ENCODE measurements at places on chromosomes 12 and 14. TPM values are rescaled to one million over a fixed set of nuclear protein-coding genes. Genes with fewer than 3 reads are reported as not detected.

The FAM186B gene
- 0.77 TPM for total RNA-seq

The ACVRL1 gene
- total RNA-seq, result 10.7 TPM

The ANG gene
- 820 TPM for total RNA-seq

DNA sequence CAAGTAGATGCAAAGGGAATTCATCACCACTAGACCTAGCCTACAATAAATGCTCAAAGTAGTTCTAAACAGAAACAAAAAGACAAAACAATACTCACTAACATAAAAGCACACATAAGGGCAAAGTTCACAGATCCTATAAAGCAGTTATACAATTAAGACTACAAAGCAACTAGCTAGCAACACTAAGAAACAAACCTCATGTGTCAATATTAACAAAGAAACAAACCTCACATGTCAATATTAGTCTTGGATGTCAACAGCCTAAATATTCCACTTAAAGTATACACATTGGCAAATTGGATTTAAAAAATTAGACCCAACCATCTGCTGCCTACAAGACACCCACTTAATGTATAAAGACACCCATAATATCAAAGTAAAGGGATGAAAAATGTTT, 152.7 kb downstream of the KCNK10 start:
- no peak for DNase-seq

GRCh38 chr14:100146531-100147091, 12.8 kb downstream of the DEGS2 start:
- no peak for DNase-seq

DNA sequence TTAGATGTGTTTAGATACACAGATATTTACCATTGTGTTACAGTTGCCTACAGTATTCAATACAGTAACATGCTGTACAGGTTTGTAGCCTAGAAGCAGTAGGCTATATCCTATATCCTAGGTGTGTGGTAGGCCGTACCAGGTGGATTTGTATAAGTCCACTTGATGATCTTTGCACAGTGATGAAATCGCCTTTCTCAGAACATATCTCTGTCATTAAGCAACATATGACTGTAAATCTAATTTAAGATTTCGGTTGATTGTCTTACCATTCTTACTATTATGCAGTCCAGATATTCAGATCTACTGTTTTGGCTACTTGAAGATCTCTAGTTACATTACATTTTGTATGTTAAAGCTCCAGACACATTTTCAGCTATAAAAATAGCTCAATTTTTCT, 39.8 kb downstream of the ERC1 start:
- no peak for DNase-seq

GRCh38 chr12:6036509-6036908, 88.0 kb downstream of the VWF start:
- no peak for DNase-seq

DNA sequence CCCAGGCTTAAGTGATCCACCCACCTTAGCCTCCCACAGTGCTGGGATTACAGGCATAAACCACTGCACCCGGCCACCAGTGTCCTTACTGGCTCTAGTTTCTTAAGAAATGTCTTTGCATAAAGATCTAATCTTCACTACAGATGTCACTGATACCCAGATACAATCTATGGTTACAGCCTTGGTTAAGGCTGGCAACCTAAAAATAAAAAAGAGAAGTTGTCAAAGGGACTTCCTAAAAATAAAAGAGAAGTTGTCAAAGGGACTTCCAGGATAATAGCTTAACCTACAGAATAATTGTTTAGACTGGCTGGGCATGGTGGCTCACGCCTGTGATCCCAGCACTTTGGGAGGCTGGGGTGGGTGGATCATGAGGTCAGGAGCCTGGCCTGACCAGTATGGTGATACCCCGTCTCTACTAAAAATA, 27.6 kb downstream of the ETFBKMT start:
- no peak for DNase-seq

DNA sequence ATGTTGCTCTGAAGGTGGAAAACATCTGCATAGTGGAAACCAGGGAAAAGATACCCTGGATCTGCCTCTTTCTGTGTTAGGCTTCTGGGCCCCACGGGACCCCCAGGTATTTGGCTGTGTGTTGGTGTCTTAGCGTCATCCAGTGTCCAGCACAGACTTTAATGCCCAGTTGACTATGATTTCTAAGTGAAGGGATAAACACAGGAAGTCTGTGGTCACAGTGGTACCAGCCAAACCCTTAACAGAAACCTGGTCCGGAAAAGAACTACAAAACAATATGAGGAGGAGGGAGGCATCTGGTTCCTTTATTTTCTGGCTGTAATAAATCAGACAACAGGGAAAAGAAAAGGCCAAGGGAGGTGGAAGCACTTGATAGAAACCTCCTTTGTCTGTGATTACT, 56.4 kb downstream of the CMKLR1 start:
- DNase-seq, result no peak

- DNase-seq, result no peak
Observed at GRCh38 chr12:59077575-59078426, 157.5 kb upstream of the LRIG3 start.

- DNase-seq, result no peak
Observed at GRCh38 chr14:100107236-100107635, 42.0 kb downstream of the EVL start.

DNA sequence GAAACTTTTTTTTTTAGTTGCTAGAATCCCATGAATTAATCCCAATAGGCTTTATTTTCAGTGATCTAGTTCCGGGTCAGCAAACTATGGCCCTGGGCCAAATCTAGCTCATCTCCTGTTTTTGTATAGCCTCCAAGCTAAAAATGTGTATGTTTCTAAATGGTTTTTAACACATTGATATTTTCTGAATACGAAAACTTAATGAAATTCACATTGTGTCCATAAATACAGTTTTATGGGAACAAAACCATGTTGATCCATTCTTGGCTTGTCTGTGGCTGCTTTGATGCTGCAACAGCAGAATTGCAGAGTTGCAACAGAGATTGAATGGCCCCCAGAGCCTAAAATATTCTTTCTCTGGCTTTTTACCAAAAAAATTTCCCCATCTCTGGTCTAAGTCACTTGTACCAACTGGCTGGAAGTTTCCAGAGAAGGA, 47.5 kb downstream of the ZNF664 start:
- no peak for DNase-seq

DNA sequence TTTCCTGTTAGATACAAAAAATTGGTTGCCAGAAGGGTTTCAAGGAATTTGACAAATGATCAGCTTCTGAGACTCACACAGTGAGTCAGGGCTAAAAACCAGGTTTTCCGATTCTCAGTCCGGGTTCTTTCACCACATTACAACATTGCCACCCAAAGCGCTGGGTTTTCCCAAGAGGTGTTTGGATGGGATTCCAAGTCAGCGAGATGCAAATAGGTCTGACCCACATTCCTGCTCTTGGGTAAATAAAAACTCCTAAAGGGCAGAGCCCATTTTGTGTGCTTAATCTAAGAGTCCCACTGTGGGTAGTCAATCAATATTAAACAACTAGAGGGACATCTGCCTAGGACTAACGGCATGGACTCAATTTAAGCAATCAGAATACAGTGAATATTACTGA, 5.4 kb upstream of the RIC8B start:
- DNase-seq, result no peak

DNA sequence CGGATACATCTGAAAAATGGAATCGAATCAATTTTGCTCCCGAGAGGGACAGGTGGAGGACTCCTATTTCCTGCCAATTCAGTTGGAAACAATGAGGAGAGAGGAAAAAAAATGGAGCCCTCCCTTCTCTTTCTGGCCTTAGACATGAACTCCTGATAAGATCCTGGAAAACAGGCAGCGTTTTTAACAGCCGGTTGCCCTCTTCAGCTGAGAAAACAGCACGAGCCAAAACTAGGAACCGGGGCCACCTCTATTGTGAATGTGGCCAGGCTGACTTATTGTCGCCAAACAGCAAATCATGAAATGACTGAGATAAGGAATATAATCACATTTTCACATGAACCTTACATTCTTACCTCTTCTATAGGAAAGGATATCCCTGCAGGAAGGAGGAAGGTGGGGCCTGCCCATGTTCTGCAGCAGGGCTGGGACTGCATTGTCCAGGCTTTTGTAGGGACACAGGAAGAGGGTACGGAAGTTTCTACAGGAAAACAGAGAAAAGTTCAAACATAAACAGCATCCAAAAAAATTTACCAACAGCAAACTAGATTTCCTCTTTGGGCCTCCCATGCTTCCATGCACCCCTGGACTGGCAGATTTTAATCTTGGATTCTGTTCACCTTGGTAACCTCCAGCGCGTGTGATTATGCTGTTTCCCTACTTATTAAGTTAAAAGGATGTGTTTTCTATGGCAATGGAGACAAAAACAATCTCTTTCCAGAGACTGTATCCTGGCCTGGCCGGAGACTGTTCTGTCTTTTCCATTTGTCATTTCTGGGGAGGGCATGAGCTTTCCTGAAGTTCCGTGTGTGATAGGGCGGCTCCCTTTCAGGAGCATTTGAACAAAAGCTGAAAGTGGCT, 29.0 kb upstream of the ELK3 start:
- DNase-seq, result no peak

All from right lobe of liver (tissue), 6 donors.